ENCODE measurements at places on chromosomes 13 and 19.

GRCh38 chr19:56725829-56726424 is 54.4 kb upstream of the ZNF835 start:
- no peak for DNase-seq

DNA sequence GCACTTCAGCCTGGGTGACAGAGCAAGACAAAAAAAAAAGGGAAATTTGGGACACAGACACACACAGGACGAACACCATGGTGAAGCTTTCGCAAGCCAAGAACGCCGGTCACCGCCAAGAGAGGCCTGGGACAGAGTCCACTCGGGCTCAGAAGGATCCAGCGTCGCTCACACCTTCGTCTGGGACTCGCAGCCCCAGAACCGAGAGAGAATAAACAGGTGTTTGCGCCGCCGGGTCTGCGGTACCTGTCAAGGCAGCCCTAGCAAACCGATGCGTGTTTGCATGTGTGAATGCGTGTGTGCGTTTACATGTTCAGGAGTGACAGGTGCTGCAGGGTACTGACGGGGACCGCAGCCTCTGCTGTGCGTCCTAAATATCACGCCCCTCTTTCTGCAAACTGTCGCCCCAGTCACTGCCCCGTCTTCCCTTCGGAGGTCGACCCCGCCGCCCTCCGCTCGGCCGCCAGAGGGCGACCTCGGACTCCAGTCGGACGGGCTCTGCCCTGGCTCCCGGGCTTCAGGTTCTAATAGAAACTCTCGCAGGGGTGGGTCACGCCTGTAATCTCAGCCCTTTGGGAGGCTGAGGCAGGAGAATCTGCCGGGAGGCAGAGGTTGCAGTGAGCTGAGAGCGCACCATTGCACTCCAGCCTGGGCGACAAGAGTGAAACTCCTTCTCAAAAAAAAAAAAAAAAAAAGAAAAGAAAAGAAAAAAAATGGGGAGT is 11.8 kb upstream of the CSNK1G2 start:
- no peak for DNase-seq

- DNase-seq: no peak
Observed at GRCh38 chr13:109611912-109612691, 174.3 kb downstream of the IRS2 start.

GRCh38 chr13:112791663-112792440 is 102.0 kb downstream of the ATP11A start:
- no peak for DNase-seq

- no peak for DNase-seq
Observed at GRCh38 chr13:79901336-79901735, 420.4 kb downstream of the NDFIP2 start.

DNA sequence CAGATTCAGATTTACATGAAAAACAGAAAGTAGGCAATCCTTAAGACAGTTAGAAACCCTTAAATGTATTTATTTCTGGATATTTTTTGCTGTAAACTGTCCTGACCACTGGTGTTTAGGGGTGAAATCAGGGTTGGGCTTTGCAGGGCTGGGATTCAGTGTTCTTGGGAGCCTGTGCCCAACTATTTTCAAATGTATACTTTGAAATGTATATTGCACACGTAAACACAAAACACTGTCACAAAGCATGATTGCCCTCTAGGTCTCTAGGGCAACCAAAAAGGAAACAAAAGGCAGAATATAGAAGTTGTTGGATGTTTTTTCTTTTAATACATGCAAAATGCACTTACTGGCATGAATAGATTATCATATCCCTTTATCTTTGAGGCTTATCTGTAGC is 1185.4 kb downstream of the DIAPH3 start:
- no peak for DNase-seq

GRCh38 chr13:95388420-95389079 is 87.3 kb upstream of the ABCC4 start:
- no peak for DNase-seq

GRCh38 chr13:73079359-73079758 is 20.6 kb downstream of the KLF5 start:
- no peak for DNase-seq

Data from retinal pigment epithelial cell (primary cell).